NCI-H2171 treated with DMSO at 0.1 percent for 48 hours (cell line): ENCODE measurements at places on chromosomes 1 and 21.

- DNase-seq = peak; percentile 94
Observed at GRCh38 chr1:29708796-29709703, 472.7 kb downstream of the PTPRU start.

GRCh38 chr1:7474786-7475502 lies 296.2 kb upstream of the VAMP3 start:
- no peak for DNase-seq

DNA sequence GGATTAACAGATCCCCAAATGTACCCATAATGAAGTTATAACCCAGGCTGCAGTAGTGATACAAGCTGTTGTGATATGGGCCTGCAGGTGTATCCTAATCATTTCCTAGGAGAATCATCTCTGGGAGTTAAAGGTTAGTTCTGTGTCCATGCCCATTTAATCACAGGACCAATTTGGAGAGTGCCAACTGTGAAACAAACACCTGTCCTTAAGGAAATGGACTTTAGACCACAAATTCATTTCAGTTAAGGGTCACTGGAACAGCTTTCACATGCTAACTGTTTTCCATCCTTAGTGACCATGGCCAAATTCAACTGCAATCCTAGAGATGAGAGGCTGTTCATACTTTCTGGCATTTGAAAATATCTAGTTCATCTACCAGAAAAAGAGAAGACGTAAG lies 160.9 kb downstream of the GPATCH2 start:
- DNase-seq = no peak

GRCh38 chr1:222241410-222241809 lies 306.5 kb downstream of the HHIPL2 start:
- DNase-seq = no peak

GRCh38 chr1:16032388-16033102 lies 10.7 kb downstream of the CLCNKA start:
- no peak for DNase-seq

- no peak for DNase-seq
Observed at GRCh38 chr1:231786126-231786525, 159.5 kb downstream of the DISC1 start.
